ENCODE measurements at places on chromosomes 2 and 18. TPM values are rescaled to one million over a fixed set of nuclear protein-coding genes. Genes with fewer than 3 reads are reported as not detected.

DNA sequence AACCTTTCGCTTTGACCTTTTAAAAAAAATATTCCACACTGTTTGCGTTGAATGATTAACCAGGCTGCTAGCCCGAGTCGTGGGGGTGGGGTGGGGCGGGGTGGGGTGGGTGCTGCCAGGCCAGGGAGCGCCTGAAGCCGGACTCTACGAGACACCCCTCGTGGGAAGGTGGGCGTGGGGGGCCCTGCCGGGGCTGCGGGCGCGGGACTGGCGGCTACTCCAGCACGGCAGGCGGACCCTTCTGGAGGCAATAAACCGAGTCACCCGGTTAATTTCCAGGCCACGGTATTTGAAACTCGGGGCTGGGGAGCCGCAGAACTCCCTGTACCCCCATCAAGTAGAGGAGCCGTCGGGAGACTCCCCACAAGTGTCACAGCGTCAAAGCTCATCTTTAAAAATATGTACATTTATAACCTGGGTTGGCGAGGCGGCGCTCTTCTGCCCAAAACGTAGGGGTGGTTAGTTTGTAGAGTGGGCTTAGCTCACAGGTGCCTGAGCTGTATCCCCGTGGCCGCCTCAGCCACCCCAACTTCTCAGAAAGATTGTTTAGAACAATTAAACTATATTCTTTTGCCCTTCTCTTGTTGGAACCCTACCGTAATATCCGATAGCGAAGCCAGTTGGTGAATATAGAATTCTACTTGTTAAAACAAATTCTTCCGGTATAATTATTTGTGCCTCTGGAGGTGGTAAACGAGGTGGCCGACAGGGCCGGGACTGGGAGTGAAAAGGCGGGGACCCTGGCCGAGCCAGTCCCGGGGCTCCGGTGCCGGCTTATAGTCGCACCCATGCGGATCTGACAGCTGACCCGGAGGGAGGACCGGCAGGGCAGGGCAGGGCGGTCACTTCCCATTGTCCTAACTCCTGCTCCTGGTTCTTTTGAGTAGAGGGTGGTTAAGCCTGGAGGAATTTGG, 1.4 kb downstream of the B3GNT2 start:
- DNase-seq = peak; percentile 67

GRCh38 chr2:26144031-26144430, 28.9 kb upstream of the GAREM2 start:
- no peak for DNase-seq

DNA sequence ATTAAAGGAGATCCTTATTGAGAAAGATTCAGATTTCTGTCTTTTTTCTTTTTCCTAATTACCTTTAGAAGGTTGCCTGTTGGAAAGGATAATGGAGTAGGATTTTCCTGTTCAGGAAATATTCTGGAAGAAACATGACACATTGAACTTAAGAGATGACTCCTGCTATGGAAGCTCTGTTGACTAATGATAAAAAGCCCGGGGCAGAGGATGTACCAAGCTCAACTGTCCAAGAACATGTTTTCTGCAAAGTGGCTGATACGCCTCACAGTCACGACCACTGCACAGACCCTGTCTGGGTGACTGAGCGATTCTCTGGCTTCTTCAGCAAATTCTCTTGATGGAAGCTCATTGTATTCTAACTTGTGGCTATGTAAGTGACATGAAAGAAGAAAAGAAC, 86.2 kb upstream of the THOC1 start:
- no peak for DNase-seq

DNA sequence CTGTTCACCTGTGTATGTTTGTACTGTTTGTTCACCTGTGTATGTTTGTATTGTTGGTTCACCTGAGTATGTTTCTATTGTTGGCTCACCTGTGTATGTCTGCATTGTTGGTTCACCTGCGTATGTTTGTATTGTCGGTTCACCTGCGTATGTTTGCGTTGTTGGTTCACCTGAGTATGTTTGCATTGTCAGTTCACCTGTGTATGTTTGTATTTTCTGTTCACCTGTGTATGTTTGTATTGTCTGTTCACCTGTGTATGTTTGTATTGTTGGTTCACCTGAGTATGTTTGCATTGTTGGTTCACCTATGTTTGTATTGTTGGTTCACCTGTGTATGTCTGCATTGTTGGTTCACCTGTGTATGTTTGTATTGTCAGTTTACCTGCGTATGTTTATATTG, 14.6 kb downstream of the ADI1 start:
- no peak for DNase-seq

- DNase-seq = no peak
Measured at GRCh38 chr2:102064679-102065674, 73.2 kb downstream of the IL1R2 start.

- DNase-seq = no peak
Measured at GRCh38 chr2:233980955-233981561, 63.9 kb downstream of the TRPM8 start.

- DNase-seq = no peak
Measured at GRCh38 chr2:209581040-209581439, 157.2 kb downstream of the MAP2 start.

- no peak for DNase-seq
Measured at GRCh38 chr2:219381448-219381847, 6.3 kb downstream of the DNPEP start.

DNA sequence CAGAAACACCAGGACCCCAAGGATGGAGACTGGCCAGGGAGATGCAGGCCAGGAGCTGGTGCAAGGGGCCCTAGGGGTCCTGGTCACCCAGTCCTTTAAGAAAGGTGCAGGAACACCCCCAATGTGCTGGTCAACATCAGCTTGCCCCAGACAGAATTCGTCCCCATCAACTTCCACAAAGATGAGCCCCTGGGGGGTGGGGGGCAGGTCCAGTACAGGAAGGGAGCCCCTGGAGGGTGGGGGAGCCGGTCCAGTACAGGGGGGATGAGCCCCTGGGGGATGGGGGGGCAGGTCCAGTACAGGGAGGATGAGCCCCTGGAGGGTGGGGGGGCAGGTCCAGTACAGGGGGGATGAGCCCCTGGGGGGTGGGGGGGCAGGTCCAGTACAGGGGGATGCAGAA, 160.7 kb upstream of the SALL3 start:
- no peak for DNase-seq

GRCh38 chr2:113757138-113757657, 756 bp upstream of the SLC35F5 start:
- no peak for DNase-seq

DNA sequence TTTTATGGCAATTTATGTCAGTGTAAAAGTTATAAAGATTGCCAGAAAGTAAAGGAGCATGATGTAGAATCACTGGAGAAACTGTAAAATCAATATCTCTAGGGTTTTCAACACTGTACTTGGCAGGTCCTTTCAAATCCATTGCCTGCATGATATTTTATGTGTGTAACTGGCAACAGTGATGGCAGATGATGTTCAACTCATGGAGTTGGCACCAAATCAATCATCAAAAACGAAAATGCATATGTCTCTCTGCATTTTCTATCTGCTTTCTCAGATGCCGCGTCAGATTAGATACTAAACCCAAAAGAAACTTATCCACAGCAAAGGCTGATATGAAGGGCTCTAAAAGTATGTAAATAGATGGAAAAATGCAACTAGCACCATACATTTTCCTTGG, 1395.5 kb upstream of the PIK3C3 start:
- DNase-seq = no peak

DNA sequence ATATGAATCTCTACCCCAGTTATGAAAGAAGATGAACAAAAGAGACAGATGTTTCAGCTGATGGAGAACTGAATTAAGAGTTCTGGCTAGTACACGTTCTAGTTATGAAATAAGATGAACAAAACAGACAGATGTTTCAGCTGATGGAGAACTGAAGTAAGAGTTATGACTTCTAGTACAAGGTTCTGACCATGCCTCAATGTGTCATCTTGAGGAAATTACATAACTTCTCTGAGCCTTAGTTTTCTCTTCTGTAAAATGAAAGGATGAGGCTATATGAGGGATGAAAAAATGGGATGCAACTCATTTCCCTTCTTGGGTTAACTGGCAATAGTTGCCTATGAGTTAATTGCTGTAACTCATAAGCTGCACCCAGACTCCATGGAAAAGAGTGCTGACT, 92.9 kb upstream of the WDR75 start:
- no peak for DNase-seq

- no peak for DNase-seq
Measured at GRCh38 chr2:175461839-175462238, 280.3 kb upstream of the ATP5MC3 start.

DNA sequence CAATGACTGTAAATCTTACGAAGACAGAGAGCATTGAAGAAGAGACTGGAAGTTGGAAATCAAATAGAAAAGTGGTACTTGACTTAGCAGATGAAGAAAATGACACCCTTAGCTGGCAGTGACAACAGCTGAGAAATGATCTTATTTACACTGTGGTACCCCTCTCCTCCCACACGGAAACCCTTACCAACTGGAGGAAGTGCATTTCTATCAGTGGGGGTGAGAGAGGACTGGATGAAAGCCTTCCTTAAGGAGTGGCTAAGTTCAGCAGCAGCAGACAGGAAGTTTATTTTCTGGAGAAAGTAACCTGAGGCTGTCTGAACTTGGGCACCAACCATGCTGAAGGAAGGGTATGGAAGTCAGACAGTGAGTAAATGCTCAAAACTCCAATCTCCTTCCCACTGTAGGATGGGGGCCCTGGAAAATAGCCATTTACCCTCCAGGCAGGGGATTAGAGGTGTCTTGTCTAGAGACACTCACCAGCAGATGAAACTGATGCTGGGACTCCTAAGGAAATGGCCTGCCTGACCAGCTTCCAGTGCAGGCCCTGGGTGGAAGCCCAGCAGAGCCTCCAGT, 160.2 kb upstream of the NCK2 start:
- no peak for DNase-seq

- DNase-seq = peak; percentile 55
Measured at GRCh38 chr18:6414723-6415417, at the start of gene L3MBTL4. Gene L3MBTL4 (minus strand): TSS chr18:6414911. CDS start chr18:6311625, 103,286 bp downstream.

- DNase-seq = no peak
Measured at GRCh38 chr2:6872394-6872793, 5.2 kb upstream of the RSAD2 start.

- peak; percentile 28 for DNase-seq
Measured at GRCh38 chr2:12543076-12543977, 173.4 kb upstream of the TRIB2 start.

DNA sequence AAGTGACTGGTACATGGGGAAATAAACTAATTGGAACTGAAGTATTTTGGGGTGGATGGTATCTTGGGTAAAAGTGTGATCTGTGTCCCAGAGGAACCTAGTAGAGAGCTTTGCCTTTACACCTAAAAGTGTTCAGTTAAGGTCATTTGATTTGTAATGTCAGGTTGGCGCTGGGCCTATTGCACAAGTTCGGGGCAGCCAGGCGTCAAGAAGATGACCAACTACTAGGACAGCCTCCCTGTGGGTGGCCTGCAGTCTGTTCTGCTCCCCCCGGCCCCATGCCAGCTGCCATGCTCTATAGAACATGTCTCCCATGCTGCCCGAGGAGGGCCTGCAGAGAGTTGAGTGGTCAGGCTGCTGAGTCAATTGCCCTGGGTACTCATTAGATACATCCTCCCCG, 10.1 kb downstream of the RRM2 start:
- DNase-seq = no peak

DNA sequence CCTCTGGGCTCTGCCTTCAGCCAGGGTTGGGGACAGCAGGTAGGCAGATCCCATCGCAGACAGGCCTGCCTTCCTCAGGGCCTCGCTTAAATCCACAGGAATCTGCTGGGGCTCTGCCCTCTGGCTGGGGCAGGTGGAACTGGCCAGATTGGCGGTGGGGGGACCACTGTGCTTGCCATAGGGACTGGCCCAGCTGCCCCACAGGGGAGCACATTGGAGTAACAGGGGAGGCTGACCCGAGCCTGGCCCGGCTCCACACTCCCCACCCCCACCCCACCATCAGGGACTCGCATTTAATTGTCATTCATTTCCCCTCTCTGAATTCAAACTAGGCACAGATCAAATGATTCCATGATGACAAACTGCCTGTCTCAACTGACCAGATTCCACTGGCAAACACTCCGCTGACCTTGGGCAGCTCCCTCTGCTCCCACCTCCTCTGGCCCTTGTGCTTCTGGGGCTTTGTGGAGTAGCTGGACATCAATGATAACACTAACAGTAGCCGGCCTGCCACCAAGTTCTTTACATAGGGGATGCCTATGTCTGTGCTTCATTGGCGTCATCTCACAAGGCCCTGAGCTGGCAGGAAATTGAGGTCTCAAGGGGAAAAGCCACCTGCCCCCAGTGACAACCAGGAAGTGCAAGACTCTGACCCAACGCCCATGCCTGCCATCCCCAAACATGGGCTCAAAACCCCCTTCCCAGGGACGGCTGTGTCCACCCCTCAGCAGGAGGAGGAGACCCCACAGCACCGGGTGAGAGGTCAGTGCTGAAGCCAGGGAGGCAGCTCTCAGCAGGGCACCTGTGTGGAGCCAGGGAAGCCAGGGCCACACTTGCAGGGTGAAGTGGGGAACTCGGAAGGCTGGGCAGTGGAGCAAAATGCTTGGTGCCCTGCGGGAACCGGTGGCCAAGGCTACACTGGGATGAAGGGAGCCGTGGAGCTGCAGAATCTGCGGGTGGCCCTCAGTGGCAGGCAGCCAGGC, 2.1 kb upstream of the B3GNT7 start:
- peak; percentile 32 for DNase-seq

- no peak for DNase-seq
Measured at GRCh38 chr2:239323447-239323846, 77.4 kb downstream of the HDAC4 start.

- no peak for DNase-seq
Measured at GRCh38 chr2:197113275-197113711, 186.8 kb upstream of the PGAP1 start.

DNA sequence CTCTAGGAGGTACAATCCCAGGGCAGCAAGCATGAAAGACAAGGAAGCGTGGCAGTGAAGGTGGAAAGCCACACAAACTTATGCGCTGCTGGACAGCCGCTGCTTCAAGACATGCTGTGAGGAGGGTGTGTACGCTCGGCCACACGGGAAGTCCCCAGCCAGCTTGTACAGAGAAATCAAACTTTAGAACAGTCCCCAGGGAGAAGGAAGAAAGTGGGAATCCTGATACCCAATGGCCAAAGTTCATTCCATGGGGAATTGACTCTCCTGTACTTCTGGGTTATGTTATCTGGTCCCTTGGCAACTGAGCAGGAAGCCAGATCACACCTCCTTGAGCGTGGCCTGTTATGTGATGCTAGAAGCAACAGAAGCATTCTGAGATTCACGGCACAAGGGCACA, 86.1 kb upstream of the BOD1L2 start:
- no peak for DNase-seq

- DNase-seq = no peak
Measured at GRCh38 chr18:27808683-27809082, 368.2 kb downstream of the CDH2 start.

GRCh38 chr2:135998879-135999278, 13.5 kb upstream of the DARS1 start:
- no peak for DNase-seq

The ANKRD30B gene
- not detected for total RNA-seq

The DES gene
- 14,457 TPM for total RNA-seq

The SERPINB10 gene
- total RNA-seq = not detected

The FAP gene
- 1.3 TPM for total RNA-seq

The FBLN7 gene
- total RNA-seq = 0.32 TPM

The ANKRD44 gene
- 6.9 TPM for total RNA-seq

The PSMA8 gene
- 0.20 TPM for total RNA-seq

The RTP5 gene
- not detected for total RNA-seq

The FOXI3 gene
- not detected for total RNA-seq

The ASB18 gene
- total RNA-seq = 3.8 TPM

The CXCR1 gene
- total RNA-seq = 0.69 TPM

Data from left ventricle myocardium superior (tissue), 1 donor.